NCI-H1930 (cell line): ENCODE measurements at places on chromosomes 6 and 20.

DNA sequence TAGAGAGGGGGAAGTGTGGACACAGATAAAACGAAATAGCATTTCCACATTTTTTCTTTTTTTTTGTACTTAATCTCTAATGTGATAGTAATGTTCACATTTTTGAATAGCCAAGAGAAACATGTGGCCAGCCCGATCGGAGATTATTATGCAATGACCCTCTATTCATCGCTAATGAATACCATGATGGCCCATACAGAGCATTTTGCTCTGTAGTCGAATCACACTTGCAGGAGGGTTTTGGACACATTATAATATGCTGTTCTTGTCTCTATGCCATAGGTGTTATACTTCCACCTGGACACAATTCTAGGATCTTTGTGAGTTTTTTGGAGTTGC, 60.1 kb downstream of the MTHFD1L start:
- DNase-seq, result no peak

DNA sequence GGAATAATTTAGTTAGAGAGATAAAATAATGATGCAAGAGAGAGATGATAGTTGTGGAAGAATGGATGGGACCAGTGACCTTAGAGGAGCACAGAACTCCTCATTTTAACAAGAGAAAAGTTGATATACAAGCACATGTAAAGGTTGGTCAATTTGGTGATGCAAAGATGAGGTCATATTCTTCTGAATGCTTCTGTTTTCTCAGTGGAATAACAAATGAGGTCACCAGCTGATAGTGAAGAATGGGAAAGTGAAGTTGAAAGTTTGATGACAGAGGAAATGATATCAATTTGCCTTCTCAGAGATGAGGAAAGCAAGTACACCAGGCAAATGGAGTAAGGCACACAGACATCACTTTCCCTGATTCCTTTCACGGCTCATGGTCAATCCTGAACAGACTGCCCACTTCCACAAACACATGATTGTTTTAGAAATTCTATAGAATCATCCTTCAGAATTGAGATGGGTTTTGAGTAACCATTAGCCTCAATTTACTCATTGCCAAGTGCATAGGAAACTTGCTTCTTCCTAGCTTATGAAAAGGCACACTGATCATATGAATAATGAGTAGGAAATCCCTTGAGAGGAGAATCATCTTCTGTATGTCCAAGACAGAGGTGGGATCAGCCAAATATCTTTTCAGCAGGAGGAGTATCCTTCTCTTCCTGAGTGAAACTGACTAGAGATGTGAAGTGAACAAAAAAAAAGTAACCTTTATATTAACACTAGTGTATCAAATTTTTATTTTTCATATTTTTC, 82.4 kb upstream of the TCF21 start:
- no peak for DNase-seq

DNA sequence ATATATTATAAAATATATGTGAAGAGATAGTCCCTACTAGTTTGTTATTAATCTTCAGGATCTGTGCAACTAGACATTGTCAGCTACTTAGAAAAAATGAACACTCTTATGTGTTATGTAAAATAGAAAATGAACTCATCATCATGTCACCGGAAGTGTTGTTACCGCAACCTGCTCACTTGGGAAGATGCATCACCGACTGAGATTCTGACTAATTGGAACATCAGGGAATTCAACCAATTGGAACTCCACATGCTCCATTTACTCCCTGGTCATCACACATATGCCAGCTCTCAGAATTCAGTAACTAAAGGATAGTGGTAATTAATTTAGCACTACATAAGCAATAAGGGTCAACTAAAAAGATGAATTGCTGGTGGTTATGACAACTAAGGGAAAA, 16.7 kb upstream of the B3GAT2 start:
- DNase-seq, result no peak

DNA sequence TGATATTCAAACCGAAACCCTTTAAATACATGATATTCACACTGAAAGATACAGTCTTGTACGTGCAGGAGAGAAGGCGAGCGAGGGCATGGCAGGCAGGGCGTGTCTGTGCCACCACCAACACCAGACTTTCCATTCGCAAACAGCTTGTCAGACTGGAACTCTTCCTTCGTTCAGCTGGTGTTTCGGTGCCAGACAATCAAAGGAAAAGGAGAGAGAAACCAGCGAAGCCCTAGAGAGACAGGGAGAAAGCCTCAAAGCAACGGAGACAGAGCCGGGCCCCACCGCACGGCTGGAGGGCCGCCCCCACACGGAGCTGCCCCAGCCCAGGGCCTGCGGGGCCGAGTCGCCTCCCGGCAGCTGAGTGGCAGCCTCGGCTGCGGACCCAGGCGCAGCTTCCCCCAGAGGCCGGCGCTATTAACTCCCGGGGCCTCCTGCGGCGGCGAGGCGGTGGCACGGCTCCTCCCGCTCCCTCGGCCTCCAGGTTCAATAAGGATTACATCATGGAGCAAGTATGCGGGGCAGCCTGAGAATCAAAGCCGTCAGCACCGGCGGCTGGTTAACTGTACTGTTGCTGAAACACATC, 32.1 kb upstream of the NR2E1 start:
- DNase-seq, result no peak

DNA sequence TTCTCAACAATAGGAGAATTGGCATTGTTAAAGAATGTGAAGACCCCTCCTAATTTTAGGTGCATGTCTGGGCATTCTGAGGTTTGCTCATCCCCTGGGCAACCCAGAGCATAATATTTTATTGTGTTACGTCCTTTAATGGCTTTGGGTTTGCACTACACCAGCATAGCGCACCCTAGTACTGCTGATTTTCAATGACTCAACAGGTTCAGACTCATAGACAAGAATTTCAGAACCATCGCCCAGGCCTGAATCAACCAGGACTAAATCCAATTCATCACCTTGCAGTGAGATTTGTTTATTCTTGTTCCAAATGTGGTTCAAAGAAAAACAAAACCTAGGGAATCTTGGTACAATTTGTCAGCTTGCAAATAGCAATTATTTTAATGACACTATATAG, 137.8 kb upstream of the PHACTR1 start:
- no peak for DNase-seq

- DNase-seq, result no peak
These were observed 2.0 kb upstream of the TPBG start for GRCh38 chr6:82361631-82362030.

DNA sequence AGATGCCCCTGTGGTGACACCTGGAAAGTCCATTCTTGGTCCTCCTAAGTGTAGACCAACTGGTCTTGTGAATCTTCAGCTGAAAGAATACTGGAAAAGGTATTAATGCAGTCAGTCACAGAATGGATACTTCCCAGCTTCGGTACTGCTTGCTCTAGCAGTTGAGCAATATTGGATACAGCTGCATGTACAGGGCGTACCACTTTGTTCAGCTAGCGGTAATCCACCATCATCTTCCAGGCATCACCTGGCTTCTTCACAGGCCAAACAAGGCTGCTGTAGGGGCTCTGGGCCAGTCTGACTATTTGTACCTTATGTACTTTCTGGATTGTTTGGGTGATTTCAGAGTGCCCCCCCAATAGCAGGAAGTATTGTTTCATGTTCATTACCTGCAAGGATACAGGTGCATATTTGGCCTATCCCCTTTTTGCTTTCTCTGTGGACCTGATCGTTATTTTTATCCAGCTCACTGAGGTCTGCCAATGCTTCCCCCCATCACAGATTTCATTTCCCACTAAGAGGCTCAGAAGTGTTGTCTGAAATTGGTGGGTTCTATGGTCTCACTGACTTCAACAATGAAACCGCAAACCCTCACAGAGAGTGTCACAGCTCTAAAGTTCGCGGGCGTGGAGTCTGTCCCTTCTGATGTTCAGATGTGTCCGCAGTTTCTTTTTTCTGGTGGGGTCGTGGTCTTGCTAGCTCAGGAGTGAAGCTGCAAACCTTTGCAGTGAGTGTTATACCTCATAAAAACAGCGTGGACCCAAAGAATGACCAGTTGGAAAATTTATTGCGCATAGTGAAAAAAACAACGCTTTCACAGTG, 52.2 kb downstream of the TRIM27 start:
- no peak for DNase-seq

DNA sequence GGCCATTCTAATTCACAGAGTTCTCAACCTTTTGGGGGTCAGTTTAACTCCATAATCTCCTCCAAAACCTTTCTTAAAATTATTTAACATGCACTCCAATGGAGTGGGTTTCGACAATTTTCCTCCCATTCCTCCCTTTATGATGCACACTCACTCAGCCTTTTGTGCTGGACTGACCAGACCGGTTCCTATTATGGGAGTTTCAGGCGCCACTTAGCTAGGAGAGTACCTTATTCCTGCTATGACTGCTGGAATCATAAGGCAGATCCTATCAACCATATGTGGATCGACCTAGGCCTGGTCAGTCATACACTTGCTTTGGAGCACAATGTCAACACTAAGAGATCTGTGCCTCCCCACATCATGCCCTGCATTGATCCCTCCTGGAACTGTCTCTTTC, 63.9 kb upstream of the MOCS1 start:
- DNase-seq, result no peak

DNA sequence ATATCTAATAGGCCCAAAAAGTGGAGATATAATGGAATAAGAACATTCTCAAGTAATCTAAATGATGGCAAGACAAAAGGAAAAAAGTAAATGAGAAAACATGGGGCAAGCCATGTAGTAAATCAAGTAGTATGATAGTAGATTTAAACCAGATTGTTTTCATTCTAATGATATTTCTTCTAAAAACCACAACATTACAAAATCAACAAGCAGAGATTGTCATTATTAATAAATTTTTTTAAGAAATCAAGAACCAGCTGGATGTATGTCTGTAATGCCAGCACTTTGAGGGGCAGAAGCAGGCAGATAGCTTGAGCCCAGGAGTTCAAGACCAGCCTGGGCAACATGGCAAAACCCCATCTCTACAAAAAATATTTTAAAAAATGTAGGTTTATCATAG, 155.0 kb downstream of the RNGTT start:
- no peak for DNase-seq

GRCh38 chr20:54250691-54251090, 42.8 kb downstream of the PFDN4 start:
- DNase-seq, result no peak

- no peak for DNase-seq
These were observed 395.4 kb downstream of the ARHGAP18 start for GRCh38 chr6:129314575-129314974.

DNA sequence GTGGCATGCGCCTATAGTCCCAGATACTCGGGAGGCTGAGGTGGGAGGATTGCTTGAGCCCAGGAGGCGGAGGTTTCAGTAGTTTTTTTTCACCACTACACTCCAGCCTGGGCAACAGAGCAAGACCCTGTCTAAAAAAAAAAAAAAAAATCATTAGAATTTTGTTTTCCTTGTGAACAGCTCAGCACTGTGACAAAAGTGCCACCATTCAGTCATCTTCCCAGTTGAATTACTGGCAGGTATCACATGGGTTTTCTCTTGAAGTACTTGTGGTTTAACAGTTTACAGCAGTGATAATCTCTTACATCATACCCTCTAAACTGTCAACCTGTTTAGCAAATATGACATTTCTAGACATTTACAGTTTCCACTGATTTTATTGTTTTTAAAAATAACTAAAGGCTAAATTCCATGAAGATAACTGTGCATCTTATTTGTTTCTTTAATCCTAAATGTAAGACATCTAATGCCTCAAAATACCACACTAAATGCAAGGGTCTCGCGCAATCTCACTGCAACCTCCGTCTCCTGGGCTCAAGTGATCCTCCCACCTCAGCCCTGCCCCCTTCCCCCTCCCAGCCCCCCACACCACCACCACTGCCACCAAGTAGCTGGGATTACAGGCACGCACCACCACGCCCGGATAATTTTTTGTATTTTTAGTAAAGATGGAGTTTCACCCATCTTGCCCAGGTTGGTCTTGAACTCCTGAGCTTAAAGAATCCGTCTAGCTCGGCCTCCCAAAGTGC, 7.0 kb downstream of the TRPC4AP start:
- DNase-seq, result no peak

GRCh38 chr20:46575937-46576461, 25.5 kb upstream of the OCSTAMP start:
- no peak for DNase-seq

DNA sequence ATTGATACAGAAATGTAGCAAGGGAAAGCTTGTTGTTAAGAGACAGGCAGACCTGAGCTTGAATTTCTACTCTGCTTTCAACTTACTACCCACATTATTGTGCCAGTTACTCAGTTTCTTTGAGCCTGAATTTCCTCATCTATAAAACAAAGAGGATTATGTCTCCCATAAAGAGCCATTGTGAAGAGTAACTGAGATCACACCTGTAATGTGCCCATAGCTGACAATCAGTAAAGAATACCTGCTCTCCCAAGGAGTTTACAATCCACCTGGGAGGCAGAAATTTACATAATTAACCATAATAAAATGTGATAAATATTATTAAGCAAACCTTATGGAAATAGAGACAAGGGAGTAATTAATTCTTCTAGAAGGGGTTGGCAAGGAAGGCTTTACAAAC, 204.9 kb downstream of the EPM2A start:
- no peak for DNase-seq

- DNase-seq, result no peak
These were observed 11.8 kb upstream of the IBTK start for GRCh38 chr6:82259389-82259788.

GRCh38 chr6:30720738-30721197, 616 bp downstream of the TUBB start:
- DNase-seq, result peak; percentile 51
